Stimulated activated CD4-positive, alpha-beta T cell treated with anti-CD3 and anti-CD28 coated beads, Interleukin-2, amount 100 ng/mL, for 4 hours (primary cell): ENCODE measurements at places on chromosomes 2 and 18.

DNA sequence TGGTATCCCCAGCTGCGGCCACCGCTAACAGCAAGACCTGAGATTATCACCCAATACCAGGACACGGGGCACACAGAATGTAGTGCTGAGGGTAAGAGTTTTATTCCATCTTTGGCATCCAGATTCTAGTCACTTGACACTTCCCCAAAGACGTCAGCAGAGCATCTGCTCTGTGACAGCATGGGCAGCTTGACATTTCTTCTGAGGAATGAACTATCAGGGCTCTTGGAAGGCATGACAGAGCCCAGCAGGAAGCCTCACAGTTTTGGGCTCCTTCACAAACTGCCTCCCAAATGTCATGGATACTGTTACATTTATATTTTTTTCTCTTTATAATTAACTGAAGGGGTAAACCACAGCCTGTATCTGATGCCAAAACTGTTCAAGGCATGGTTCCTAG is 1010.7 kb downstream of the TDRD15 start:
- no peak for DNase-seq

DNA sequence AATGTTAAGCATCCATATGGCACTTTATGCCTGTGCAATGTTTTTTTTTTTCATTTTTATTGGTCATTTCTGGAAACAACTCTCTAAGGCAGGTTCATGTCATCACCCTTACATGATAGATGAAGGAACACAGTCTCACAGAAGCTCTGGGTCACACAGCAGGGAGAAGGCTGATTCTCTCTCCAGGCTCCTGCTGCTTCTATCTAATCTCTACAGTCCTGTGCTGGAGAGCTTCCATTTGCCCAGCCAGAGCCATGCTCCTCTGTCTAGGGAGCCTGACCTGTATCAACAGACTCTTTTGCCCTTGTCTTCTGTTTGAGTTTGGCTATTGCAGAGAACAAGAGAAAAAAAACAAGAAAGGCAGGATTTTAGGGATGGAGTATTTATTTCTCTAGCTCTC is 584.8 kb downstream of the MBD2 start:
- no peak for DNase-seq

GRCh38 chr2:176851889-176852483 is 360.6 kb upstream of the HNRNPA3 start:
- no peak for DNase-seq

- DNase-seq: no peak
These were observed 532.1 kb downstream of the RNF144A start for GRCh38 chr2:7449298-7449697.

DNA sequence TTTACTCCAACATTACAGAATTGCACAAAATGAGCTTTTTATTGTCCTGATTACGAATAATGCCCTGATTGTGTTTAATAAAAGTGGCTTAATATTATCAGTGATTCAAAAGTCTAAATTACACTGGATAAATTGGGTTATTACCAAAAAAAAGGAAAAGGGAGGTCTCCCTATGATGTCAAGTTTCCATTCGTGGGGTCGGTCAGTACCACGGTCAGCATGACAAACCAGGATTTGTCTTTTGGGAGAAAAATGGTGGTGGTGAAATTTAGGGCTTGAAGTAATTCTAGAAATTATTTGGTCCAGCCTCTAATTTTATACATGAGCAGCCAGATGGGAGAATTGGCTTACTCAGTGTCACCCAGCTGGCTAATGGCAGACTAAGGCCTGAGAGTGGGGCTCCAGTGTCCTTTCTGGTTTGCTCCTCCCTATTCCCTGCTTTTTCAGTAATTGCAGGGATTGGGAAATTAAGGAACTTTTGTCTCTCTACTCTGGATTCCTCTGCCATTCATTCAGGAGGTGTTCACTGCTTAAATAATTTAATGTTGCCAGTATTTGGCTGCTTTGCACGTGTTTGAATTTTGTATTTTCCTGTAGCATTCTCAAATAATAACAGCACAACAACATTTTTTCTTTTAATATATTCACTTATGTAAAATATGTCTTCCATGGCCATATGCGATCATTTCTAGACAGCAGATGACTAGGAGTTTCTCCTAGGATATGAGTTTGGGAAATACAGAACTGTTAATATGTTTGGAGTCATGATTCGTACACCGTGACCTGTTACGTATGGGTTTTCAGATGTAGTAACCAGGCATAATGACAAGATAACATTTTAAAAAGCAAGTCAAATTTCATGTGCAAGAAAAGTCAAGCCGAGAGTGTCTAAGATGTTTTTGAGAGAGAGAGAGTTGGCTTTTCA is 128.9 kb upstream of the NOSTRIN start:
- no peak for DNase-seq

DNA sequence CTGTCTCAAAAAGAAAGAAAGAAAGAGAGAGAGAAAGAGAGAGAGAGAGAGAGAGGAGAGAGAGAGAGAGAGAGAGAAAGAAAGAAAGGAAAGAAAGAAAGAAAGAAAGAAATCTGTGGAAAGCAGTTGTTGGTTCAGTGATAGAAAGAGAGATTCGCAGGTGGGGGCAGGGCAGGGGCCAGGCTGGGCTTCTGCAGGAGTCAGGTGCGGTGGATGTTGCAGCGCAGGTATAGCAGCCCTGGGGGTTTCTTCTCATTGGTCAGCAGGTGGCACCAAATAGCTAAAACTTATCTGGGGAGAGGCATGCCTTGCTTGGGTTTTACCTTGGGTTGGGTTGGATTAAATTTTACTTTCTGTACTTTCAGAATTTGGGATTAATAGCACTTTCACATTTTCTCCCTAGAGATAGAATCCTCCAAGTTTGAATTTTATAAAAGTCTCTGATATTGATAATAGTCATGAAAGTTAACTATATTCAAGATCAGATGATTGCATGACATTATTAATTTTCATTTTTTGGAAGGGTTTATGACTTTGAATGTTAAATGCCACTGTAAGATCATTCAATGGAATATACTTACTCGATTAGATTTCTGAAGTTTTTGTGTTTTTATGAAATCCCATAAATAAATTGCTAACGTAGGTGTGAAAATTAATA is 66.6 kb downstream of the SPTBN1 start:
- peak; percentile 47 for DNase-seq
